Hematopoietic multipotent progenitor cell treated with erythropoietin and hydrocortisone succinate and interleukin-3 and kit ligand, for 17 days (in vitro differentiated cells): ENCODE measurements at places on chromosomes 4 and X.

- no peak for DNase-seq
Measured at GRCh38 chr4:77593993-77594392, 11.6 kb upstream of the CXCL13 start.

DNA sequence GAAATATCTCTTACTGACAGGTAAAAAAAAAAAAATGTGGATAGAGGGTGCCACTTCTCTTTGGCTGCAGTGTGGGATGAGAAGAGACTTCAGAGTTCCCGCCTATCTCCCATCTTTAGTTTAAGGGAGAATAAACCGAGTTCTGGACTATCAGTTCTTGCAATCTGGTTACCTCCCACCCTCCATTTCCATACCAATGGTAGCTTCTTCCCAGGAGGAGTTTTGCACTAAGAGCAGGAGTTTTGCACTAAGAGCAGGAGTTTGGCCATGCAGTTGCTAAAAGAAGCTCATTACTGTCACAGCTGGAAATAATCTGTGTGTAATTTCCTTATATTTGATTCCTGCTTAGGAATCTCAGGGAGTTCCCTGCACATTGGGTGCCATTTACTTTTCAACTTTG is 10.8 kb upstream of the GUCY1B1 start:
- no peak for DNase-seq

GRCh38 chrX:4118666-4119530 is 405.4 kb upstream of the PRKX start:
- DNase-seq: no peak

DNA sequence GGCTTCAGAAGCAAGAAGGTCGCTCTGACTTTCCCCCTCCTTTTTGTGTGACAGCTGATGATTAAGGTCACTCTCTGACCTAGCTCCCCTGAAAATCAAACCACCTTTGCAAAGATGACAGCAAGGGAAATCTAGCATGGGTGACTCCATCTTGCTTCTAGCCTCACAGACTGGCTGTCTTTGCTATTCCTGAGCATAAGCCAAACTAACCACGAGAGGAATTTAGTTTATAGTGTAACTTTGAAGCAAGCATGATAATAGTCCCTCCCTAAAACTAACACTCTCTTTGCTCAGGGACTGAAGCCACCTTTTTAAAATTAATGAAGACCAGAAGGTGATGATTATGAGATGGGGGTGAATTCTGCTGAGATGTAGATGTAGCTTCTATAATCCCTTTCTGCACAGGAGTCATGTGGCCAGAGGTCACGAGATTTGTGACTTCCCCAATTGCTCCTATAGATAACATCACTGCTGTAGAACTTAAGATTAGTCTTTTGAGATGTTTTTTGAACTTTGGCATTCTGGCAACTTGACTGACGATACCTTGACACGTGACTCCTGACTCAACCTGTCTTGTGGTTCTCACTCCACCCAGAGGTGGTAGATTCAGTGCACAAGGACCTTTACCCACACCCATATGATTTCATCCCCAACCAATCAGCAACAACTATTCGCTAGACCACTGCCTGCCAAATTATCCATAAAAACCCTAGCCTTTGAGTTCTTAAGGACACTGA is 14.9 kb upstream of the PDE5A start:
- no peak for DNase-seq

- DNase-seq: no peak
Measured at GRCh38 chr4:123809864-123810263, 413.3 kb downstream of the SPRY1 start.

DNA sequence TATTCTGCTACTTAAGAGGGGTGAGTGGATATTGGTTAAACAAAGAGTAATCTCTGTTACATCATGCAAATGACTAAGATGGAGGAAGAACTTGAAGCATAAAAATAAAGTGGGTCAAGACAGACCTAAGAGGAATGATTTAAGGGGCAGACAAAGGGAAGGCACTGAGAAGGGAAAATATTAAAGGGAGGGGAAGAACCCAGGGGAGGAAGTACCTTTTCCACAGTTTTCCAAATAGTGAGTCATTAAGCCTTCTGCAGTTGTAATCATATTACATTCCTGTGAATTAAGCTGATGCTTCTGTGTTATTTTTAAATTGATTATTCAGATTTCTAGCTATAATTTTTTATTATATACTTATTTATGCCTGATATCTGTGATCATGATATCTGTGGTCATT is 253.3 kb downstream of the CENPC start:
- DNase-seq: no peak

GRCh38 chrX:105821471-105822121 is 743 bp upstream of the NRK start:
- no peak for DNase-seq

DNA sequence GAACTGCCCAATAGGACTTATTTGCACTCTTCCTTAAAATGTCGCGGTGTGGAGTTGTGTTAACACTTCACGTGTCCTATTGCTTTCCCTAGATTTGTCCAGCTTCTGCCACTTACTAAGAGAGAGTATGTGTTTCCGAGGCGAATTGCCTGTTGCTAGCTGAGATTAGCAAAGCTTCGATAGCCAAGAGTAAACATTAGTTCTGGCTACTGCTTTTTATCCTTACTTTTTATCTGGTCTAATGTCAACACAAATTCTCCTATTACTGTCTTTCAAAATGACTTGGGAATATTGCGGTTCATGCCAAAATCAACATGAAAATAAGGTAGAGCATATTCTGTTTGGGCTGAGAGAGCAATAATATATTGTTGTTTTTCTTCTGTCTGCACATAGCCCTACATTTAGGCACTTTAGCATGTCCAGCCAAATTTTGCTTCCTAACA is 90.4 kb upstream of the VEGFC start:
- no peak for DNase-seq

- no peak for DNase-seq
Measured at GRCh38 chr4:135269125-135269890, 1067.7 kb upstream of the PABPC4L start.

GRCh38 chrX:101595739-101596419 is 21.9 kb downstream of the ARMCX6 start:
- peak; percentile 71 for DNase-seq

- no peak for DNase-seq
Measured at GRCh38 chrX:133746593-133746992, 238.8 kb downstream of the GPC3 start.

GRCh38 chrX:130771648-130772047 is 131.4 kb downstream of the ENOX2 start:
- no peak for DNase-seq

GRCh38 chr4:40804598-40804997 is 54.8 kb downstream of the NSUN7 start:
- DNase-seq: no peak
